Activated CD4-positive, alpha-beta T cell treated with anti-CD3 and anti-CD28 coated beads, Interleukin-2, amount 50 U/mL, for 4 hours (primary cell): ENCODE measurements at places on chromosomes 11 and 22.
A peak's percentile ranks its signal among the peaks of the same experiment; 100 is the strongest.

- no peak for DNase-seq
These were observed 15.5 kb downstream of the NEU3 start for GRCh38 chr11:75004215-75004614.

DNA sequence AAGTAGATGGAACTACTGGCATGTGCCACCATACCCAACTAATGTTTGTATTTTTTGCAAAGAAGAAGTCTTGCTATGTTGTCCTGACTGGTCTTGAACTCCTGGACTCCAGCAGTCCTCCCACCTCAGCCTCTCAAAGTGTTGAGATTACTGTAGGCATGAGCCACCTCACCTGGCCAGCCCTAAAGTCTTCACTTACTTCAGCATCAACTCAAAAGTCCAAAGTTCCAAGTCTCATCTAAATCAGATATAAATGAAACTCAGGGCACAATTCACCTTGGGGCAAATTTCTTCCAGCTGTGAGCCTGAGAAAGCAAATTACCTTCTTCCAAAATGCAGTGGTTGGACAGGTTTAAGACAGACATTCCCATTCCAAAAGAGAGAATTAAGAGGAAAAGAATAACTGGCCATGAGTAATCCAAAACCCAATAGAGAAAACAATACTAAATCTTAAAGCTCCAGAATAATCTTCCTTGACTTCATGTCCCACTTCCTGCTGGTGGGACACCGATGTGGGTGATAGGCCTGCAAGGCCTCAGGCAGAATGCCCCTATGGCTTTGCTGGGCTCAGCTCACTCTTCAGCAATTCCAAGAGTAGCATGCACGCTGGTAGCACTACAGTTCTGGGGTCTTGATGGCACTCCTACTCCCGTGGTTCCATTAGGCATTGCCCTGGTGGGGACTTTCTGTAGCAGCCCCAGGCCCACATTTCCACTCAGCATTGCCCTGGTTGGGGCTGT lies 50.3 kb downstream of the TUG1 start:
- no peak for DNase-seq

GRCh38 chr11:129896062-129896461 lies 684 bp upstream of the NFRKB start:
- no peak for DNase-seq

- DNase-seq: no peak
These were observed 74.9 kb downstream of the SMCO4 start for GRCh38 chr11:93468290-93468689.

DNA sequence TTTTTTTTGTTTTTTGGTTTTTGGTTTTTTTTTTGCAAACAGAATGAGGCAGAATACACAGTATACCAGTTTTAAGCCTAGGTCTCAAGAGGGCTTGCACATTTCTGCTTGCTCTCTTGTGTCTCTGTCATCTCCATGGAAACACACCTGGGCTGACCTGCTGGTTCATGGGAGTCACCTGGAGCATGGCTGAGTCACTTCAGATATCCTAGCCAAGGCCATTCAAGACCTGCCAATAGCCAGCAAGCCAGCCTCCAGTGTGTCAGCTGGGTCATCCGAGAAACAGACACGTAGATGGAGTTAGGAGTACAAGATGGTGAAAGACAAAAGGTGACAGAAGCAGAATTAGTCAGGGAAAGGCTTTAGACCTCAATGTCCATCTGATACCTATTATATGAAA lies 124.2 kb upstream of the SEZ6L start:
- no peak for DNase-seq

DNA sequence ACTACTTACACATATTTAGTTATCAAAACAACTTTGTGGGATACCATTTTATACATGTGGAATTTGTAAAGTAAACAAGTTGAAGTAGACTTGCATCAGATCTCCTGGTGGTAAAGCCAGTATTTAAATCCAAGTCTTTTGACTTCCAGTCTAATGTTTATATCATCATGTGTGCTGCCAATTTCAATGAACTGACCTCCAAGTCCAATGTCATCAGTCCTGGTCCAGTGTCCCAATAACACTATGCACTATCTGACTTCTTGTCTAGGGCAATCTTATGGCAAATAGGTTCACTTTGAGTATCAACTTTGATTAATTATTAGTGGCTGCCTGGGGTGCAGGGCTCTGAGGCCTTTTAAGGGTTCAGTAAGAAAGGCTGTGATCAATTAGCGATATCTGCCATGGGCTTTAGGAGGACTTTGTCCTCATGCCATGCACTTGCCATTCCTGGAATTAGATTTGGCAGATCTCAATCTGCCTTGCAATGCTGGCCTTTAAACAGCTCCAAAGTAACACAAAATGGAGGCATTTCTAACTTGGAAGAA lies 9.6 kb upstream of the PTS start:
- no peak for DNase-seq

DNA sequence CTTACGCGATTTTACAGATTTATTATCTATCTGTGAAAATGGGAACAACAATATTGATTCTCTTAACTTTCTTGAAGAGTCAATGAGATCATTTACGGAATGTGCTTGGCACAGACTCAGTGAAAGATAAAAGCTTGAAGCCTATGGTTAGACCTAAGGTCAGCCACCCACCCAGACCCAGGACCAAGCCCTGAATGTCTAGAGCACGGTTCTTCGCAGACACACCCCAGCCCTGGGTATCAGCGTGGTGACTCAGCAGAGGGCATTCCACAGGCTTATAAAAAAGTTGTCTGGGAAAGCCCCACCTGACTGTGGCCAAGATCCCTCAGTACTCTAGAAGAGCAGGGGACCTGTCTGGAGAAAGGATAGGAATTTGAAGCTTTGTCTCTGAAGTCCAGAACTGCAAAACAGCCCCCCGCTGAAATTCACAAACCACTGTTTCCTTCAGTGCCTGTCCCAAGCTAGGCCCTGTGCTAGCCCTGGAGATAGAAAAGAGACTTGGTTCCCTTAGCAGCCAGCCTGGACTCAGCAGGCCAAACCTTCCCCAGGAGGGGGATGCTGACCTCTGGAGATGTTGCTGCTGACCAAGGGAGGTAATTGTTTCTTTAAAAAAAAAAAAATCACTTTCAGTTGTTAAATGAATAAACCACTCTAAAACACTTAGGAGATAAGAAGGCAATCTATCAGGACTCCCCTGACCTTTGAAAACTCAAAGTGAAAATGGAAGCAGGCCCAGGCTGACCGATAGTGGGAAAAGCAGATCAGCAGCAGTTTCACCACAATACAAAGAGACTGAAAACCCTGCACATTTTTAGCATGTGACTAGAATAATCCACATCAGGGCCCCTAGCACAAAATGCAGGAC lies 114.0 kb downstream of the ABTB2 start:
- DNase-seq: no peak

DNA sequence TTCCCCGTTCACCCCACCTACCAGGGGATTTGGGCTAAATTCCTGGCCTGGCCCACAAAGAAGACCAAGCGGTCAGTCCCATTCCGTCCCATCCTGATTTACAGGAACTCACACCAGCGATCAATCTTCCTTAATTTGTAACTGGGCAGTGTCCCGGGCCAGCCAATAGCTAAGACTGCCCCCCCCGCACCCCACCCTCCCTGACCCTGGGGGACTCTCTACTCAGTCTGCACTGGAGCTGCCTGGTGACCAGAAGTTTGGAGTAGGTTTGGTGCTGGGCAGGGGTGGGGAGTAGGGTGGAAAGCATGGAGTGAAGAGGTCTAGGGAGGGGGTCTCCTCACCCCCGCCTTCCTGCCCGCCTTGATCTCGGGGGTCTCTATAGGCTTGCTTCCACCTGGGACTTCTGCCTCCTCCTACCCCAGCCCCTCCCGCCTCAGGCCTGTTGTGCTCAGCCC lies at the start of gene SERPING1:
Gene SERPING1, plus strand, starts transcription at position 225 of the 455 bp plus-strand sequence. CDS start 586 bp downstream, outside the sequence.
- DNase-seq: no peak

- no peak for DNase-seq
These were observed 3.2 kb downstream of the MPST start for GRCh38 chr22:37022483-37023337.

DNA sequence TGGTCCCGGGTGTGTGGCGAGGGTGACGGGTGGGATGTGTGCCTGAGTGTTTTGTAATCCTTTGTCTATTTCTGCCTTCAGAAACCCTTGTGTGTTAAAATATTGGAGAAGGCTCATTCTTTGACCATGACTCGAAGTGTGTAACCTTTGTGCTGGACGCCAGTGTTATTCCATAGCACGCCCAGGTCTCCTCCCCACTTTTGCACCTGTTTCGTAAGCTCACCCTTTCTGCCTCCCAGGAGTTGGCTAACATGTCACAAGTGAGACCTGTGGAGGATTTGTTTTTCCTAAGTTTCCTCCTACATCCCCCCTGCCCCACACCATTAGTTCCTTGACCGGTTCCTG lies 382 bp downstream of the C11orf54 start:
- DNase-seq: no peak

DNA sequence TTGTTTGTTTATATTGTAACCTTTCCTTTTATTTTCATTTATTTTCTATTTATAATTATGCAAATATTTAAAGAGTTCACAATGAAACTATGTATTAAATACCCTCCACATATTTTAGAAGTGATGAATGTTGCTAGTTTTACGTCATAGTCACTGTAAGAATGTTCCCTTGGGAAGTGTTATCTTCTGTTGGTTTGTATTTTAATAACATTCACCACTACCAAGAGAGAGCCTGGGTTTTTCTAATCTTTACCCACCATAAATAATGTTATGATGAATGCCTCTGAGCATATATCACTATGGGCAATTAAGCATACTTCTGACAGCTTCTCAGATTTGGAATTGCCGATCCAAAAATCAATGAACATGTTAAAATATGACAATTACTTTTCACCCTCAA lies 80.7 kb downstream of the GGT1 start:
- no peak for DNase-seq

DNA sequence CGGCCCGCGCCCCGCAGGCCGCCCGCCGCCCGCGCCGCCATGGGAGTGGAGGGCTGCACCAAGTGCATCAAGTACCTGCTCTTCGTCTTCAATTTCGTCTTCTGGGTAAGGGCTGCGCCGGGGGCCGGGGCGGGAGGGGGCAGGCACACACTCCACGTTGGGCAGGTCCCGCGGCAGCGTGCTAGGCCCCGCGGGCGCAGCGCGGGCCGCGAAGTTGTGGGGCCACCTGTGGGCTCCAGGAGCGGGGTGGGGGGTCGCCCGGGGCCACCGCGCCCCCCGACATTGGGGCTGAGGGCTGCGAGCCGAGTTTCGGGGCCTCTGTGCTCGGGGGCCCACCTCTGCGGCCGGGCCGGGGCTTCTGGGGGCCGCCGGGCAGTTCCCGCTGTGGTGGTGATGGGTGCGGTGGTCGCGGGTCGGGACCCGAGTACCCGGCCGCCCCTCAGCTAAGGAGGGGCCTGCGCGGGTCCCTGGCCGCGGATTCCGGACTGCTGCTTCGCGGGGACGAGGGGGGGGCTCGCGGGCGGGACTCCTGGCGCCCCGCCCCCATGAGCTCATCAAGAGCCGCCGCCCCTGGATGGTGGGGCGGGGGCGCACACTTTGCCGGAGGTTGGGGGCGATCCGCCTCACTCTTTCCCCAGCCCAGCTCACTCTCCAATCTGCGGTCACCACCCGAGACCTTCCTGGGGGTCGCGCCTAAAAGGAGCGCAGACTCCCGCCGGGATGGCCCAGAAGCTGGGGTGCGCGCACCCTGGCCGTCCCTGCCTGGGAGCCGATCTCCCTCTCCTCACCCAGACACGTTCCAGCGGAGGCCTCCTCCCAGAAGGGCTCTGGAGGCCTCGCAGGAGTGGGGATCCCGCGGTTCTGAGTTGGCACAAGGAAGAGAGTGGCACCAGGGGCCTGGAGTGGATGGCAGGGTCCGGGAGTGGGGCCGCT lies 667 bp downstream of the CD81 start:
- peak; percentile 63 for DNase-seq

DNA sequence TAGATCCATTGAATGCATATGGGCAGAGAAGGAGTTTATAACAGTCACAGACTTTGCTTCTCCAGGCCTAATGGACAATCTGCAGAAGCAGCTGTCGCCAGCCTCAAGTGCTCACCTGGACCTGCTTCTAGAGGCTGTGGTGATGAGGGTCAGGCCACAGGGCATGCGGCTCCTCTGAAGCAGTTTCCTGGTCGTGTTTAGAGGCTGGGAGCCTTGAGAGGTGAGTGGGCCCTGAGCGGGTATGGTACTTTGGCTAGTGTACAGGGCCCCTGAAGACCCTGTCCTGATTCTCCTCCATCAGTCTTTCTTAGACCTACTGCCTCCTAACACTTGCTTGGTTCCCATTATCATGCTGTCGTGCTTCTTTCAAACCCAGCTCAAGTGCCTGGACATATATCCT lies 41.2 kb downstream of the NXPE2 start:
- no peak for DNase-seq

- no peak for DNase-seq
These were observed 4.3 kb upstream of the WT1 start for GRCh38 chr11:32439501-32440210.

- DNase-seq: no peak
These were observed 3.4 kb downstream of the POU2AF3 start for GRCh38 chr11:111301842-111302118.

GRCh38 chr11:9839550-9839949 lies 175.7 kb downstream of the SWAP70 start:
- DNase-seq: no peak

DNA sequence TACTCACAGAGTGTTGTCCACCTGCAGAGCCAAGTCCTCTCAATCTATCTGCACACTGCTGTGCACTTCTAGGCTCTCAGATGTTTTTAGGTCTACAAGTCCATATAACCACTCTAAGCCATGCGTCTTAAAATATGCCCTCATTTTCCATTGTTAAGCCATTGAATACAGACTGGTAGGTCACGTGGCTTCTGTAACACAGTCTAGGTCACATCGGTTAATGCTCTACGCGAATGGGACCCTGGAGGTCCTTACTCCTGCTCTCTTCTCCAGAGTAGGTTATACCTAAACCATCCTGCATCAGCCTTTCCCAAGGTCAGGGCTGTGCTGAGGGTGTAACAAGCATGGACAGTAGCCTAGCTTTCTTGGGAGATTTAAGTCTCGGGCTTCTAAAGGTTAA lies 819 bp downstream of the JAML start:
- DNase-seq: no peak

- DNase-seq: no peak
These were observed 1.3 kb upstream of the PARVG start for GRCh38 chr22:44179196-44179988.

- DNase-seq: no peak
These were observed 10.3 kb downstream of the DHCR7 start for GRCh38 chr11:71437879-71438278.

DNA sequence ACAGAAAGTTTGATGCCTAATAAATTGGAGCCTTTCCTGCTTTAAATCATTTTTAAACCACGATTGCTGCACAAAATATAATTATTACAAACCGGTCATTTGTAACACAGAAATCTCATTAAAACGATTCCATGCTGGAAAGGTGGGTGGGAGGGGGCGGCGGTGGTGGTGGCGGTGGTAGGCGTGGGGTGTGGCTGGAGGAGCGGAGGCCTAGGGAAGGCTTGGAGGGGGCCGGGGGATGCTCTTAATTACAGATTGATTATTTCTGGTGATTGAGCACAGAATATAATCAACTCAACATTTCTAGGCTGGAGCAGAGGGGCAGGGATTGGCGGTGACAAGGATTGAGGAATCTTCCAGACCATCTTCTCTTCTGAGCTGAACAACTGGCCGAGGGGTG lies 157.5 kb downstream of the TRIM29 start:
- no peak for DNase-seq

- no peak for DNase-seq
These were observed 49.2 kb upstream of the KCNQ1OT1 start for GRCh38 chr11:2748814-2749554.
